ENCODE measurements at places on chromosomes 2 and 18.

- H3K27me3 ChIP-seq: no peaks in the 10 kb centered on the region
- DNase-seq: no peak
- no peak overlapping the region for H3K4me3 ChIP-seq
- H3K4me1 ChIP-seq: no peaks in the 10 kb centered on the region
- no peaks in the 10 kb centered on the region for H3K36me3 ChIP-seq
- H3K27ac ChIP-seq: no peak overlapping the region
Observed at GRCh38 chr18:23631746-23632145, 31.0 kb downstream of the ANKRD29 start.

- no peak for DNase-seq
- H3K27ac ChIP-seq: no peak overlapping the region
- no peaks in the 10 kb centered on the region for H3K27me3 ChIP-seq
- no peak overlapping the region for H3K4me3 ChIP-seq
- no peaks in the 10 kb centered on the region for H3K4me1 ChIP-seq
- peaks cover 32% of the 10 kb centered on the region for H3K36me3 ChIP-seq
Observed at GRCh38 chr2:241413929-241414580, 58.0 kb downstream of the FARP2 start.

DNA sequence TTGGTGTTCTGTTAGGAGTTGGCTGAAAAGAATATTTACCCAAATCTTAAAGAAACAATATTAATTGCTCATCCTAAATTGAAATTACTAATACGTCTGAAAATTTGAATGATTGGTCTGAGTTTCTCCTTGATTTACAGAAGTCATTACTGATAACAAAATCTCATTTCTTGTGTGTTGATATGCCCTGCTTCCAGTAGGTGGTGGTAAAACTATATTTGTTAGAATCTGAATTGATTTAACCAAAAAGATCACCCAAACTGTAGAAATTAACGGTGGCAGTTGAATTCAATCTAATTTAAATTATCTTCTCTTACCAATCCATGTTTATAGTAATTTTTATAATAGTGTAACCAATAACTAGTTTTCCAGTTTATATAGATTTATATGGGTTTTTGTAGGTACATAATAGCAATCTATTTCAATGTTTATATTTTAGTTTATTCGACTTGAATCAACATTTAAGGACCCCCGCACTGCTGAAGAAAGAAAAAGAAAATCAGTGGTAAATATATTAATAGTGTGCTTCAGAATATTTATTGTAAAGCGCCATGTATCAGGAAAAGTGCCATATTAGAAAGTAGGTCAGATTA is 38.3 kb downstream of the PAPOLG start:
- no peak overlapping the region for H3K27ac ChIP-seq
- no peaks in the 10 kb centered on the region for H3K27me3 ChIP-seq
- DNase-seq: no peak
- H3K4me1 ChIP-seq: no peaks in the 10 kb centered on the region

GRCh38 chr2:188474316-188474715 is 182.6 kb downstream of the GULP1 start:
- H3K4me3 ChIP-seq: no peak overlapping the region
- no peaks in the 10 kb centered on the region for H3K36me3 ChIP-seq
- no peaks in the 10 kb centered on the region for H3K4me1 ChIP-seq
- no peaks in the 10 kb centered on the region for H3K27me3 ChIP-seq
- no peak overlapping the region for H3K27ac ChIP-seq

GRCh38 chr2:235669983-235670962 is 176.4 kb downstream of the AGAP1 start:
- no peak overlapping the region for H3K4me3 ChIP-seq
- H3K27ac ChIP-seq: no peak overlapping the region
- H3K27me3 ChIP-seq: no peaks in the 10 kb centered on the region

GRCh38 chr2:217060951-217061547 is 201.2 kb upstream of the TNP1 start:
- H3K27me3 ChIP-seq: no peaks in the 10 kb centered on the region
- DNase-seq: no peak
- no peak overlapping the region for H3K27ac ChIP-seq
- no peaks in the 10 kb centered on the region for H3K4me1 ChIP-seq
- no peak overlapping the region for H3K4me3 ChIP-seq

GRCh38 chr2:169005080-169005598 is 26.0 kb downstream of the ABCB11 start:
- no peak overlapping the region for H3K27ac ChIP-seq
- DNase-seq: no peak
- H3K27me3 ChIP-seq: no peaks in the 10 kb centered on the region

GRCh38 chr2:142223309-142223708 is 92.5 kb upstream of the LRP1B start:
- no peaks in the 10 kb centered on the region for H3K36me3 ChIP-seq
- H3K27me3 ChIP-seq: no peaks in the 10 kb centered on the region
- no peak for DNase-seq
- H3K4me3 ChIP-seq: no peak overlapping the region

- H3K36me3 ChIP-seq: no peaks in the 10 kb centered on the region
- no peaks in the 10 kb centered on the region for H3K27me3 ChIP-seq
- no peak overlapping the region for H3K4me3 ChIP-seq
- H3K4me1 ChIP-seq: no peaks in the 10 kb centered on the region
Observed at GRCh38 chr2:124875627-124876244, 850.6 kb downstream of the CNTNAP5 start.

DNA sequence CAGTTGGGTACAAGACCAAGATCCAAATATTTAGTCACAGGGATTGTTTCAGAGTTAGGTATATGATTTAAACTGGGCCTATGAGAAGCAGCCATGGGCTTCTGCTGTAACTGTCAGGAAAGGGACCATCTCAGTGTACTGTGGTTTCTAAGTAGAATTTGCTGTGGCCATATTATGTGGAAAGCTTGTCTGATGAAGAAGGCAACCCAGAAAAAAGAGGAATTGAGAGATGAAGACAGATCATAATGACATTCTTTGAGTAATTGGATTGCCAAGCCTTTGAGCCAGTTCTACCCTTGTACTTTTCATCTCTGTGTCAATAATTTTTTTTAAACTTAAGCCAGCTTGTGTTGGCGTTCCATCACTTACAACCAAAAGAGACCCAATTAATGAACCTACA is 259.6 kb downstream of the NUP35 start:
- H3K36me3 ChIP-seq: no peaks in the 10 kb centered on the region
- no peak overlapping the region for H3K27ac ChIP-seq
- H3K4me3 ChIP-seq: no peak overlapping the region
- H3K27me3 ChIP-seq: no peaks in the 10 kb centered on the region
- no peak for DNase-seq

DNA sequence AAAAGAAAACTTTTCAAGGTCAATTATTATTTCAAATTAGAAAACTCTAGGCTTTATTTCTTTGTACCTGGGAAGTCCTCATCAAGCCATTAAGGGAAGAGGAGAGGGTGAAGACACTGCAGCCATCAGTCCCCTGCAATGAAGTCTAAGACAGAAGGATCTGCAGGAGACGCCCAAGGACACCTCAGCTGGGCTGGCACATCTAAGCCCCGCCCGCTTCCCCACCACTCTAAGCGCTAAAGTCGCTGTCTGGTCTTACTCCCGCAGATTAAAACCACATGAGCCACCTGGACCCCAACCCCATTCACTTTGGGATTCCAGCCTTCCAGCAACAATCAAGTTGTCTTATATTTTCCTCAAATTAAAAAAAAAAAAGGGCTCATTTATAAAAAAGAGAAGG is 104.4 kb downstream of the AFF3 start:
- H3K4me3 ChIP-seq: no peak overlapping the region
- no peaks in the 10 kb centered on the region for H3K4me1 ChIP-seq
- H3K27me3 ChIP-seq: no peaks in the 10 kb centered on the region
- no peak overlapping the region for H3K27ac ChIP-seq
- H3K36me3 ChIP-seq: no peaks in the 10 kb centered on the region

- peak within 1 kb of the TSS; percentile 74 for H3K27ac ChIP-seq
- peak within 1 kb of the TSS; percentile 85 for H3K4me3 ChIP-seq
- no peaks in the 10 kb centered on the region for H3K27me3 ChIP-seq
- peaks cover 14% of the 10 kb centered on the region for H3K4me1 ChIP-seq
Observed at GRCh38 chr2:218781691-218782527, at the start of gene CYP27A1. CYP27A1 (plus strand) TSS chr2:218782147; CDS start chr2:218782183, 36 bp downstream.

DNA sequence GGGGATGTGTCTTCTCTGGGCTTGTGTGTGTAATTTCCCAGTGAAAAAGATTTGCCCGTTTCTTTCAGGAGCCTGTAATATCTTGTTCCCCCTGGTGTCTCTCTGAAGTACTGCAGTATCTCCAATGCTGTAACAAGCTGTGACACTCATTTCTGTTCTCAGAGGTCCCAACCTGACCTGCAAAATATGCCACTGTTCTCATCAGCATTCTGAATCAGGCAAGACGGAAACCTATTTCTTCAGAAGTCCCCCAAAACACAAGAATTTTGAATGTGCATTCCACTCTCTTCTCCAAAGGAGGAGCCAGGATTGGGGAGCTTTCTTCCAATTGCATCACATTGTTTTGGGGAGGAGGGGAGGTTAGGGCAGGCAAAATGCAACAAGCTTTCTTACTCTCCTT is 77.0 kb upstream of the CNGA3 start:
- H3K4me3 ChIP-seq: no peak overlapping the region
- DNase-seq: peak; percentile 43
- H3K4me1 ChIP-seq: no peaks in the 10 kb centered on the region
- H3K27me3 ChIP-seq: no peaks in the 10 kb centered on the region
- no peaks in the 10 kb centered on the region for H3K36me3 ChIP-seq

- no peaks in the 10 kb centered on the region for H3K4me1 ChIP-seq
- no peak overlapping the region for H3K27ac ChIP-seq
- H3K27me3 ChIP-seq: no peaks in the 10 kb centered on the region
- DNase-seq: no peak
- H3K4me3 ChIP-seq: no peak overlapping the region
Observed at GRCh38 chr18:57209713-57210106, 62.8 kb downstream of the BOD1L2 start.

DNA sequence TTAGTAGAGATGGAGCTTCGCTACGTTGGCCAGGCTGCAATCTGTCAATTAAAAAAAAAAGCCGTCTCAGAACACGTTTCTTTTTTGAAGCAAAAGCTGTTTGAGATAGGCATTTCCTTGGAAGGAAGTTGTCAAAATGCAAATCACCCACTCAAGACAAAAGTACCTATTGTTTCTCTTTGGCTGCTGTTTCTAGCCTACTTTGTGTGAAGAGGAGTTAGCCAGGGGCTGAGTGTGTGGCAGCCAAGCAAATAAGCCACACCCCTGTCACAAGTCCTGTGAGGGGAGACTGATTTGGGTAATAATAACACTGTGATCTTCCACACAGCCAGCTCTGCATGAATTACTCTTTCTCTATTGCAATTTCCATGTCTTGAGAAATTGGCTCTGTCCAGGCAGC is 47.4 kb upstream of the CDCA7 start:
- no peak for DNase-seq
- H3K27me3 ChIP-seq: no peaks in the 10 kb centered on the region
- H3K4me1 ChIP-seq: no peaks in the 10 kb centered on the region
- no peaks in the 10 kb centered on the region for H3K36me3 ChIP-seq

DNA sequence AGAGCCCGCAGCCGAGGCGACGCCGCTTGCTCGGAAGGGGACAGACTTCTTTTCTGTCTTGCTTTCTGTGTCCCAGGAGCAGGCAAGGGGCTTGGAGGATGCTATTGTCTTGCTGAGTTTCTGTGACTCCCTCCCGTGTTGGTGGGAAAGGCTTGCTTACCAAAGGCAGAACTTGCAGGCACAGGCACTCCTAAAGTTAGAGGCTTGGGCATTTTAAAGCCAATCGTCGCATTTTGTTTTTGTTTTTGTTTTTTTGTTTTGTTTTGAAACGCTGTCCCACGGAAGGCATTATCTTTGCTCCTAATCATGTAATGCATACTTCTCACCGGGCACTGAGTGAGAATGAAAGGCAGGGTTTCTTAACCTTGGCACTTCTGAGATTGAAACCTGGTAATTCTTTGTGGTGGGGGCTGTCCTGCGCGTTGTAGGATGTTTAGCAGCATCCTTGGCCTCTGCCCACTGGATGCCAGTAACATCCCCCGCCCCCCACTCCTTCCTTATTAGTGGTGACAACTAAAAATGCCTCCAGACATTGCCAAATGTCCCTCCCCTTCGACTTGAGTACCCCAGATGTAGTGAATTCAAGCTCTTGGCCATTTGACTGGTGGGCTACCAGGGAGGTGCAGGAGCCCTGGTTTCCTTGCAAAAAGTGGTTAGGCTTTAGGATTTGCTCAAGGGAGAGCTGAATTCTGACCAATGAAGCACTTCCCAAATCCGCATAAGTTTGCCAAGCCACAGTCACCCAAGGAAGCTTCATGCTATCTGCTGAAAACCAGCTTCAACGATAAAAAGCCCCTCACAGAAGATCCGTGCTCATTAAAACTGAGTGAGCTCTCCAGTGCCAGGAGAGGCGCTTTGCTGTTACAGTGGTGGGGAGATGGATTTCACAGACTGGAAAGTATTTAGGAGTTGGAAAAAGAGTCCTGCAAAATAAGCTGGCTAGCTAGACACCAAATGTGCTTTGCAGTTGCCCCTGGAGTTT is 1.2 kb downstream of the ANTXR1 start:
- peak overlapping the region; percentile 54 for H3K4me3 ChIP-seq
- H3K27ac ChIP-seq: no peak overlapping the region
- no peaks in the 10 kb centered on the region for H3K4me1 ChIP-seq
- no peak for DNase-seq
- no peaks in the 10 kb centered on the region for H3K27me3 ChIP-seq
- H3K36me3 ChIP-seq: no peaks in the 10 kb centered on the region

- no peaks in the 10 kb centered on the region for H3K27me3 ChIP-seq
- no peak overlapping the region for H3K27ac ChIP-seq
- DNase-seq: no peak
- no peaks in the 10 kb centered on the region for H3K4me1 ChIP-seq
Observed at GRCh38 chr18:3472681-3473544, 22.9 kb downstream of the TGIF1 start.

DNA sequence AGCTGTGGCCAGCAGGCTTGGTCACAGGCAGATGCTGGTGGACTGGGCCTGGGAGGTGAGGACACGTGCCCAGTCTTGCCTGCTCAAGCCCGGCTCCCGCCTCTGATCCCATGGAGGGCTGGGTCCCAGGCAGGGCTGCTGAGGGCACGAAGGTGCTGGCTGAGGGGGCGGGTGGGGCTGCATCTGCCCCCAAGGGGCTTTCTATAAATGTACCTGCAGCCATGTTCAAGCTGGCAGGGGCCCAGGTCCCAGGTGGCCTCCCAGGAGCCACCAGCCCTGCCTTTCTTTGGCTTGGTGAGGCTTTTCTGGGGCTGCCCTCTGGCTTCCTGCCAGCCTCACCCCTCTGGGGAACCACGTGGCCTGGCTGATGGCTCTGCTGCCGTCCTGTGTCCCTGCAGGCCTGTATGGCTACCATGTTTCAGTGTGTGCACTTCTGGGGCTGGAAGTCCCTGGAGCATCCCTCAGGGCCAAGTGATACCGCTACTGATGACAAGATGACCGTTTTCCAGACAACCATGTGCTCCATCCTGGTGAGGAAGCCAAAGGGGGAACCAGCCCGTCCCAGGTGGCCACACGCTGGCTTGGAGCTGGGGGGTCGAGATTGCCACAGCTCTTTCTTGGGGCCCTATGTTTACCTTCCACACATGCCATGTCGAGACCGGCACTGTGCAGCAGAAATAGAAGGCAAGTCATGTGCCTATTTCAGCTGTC is 23.2 kb downstream of the HJURP start:
- H3K36me3 ChIP-seq: no peaks in the 10 kb centered on the region
- no peaks in the 10 kb centered on the region for H3K27me3 ChIP-seq
- no peaks in the 10 kb centered on the region for H3K4me1 ChIP-seq
- H3K4me3 ChIP-seq: no peak overlapping the region
- no peak for DNase-seq

All from kidney (tissue), 22 donors.